ENCODE measurements at places on chromosomes 7 and 10.
A peak's percentile ranks its signal among the peaks of the same experiment; 100 is the strongest.

- DNase-seq, result no peak
- H3K4me1 ChIP-seq, result no peaks in the 10 kb centered on the region
- no peaks in the 10 kb centered on the region for H3K27me3 ChIP-seq
- H3K4me3 ChIP-seq, result no peak overlapping the region
- H3K27ac ChIP-seq, result no peak overlapping the region
- no peaks in the 10 kb centered on the region for H3K36me3 ChIP-seq
Measured at GRCh38 chr7:29557954-29558353, 5.7 kb upstream of the PRR15 start.

GRCh38 chr7:27079234-27079975 is 16.4 kb downstream of the HOXA1 start:
- H3K27me3 ChIP-seq, result no peaks in the 10 kb centered on the region
- no peak overlapping the region for H3K27ac ChIP-seq
- no peak for DNase-seq
- no peaks in the 10 kb centered on the region for H3K36me3 ChIP-seq
- no peaks in the 10 kb centered on the region for H3K4me1 ChIP-seq

GRCh38 chr7:76392531-76393115 is 16.9 kb downstream of the SSC4D start:
- no peaks in the 10 kb centered on the region for H3K36me3 ChIP-seq
- no peaks in the 10 kb centered on the region for H3K4me1 ChIP-seq
- H3K4me3 ChIP-seq, result peak overlapping the region; percentile 43
- H3K27me3 ChIP-seq, result no peaks in the 10 kb centered on the region
- no peak for DNase-seq
- H3K27ac ChIP-seq, result peak overlapping the region; percentile 87

DNA sequence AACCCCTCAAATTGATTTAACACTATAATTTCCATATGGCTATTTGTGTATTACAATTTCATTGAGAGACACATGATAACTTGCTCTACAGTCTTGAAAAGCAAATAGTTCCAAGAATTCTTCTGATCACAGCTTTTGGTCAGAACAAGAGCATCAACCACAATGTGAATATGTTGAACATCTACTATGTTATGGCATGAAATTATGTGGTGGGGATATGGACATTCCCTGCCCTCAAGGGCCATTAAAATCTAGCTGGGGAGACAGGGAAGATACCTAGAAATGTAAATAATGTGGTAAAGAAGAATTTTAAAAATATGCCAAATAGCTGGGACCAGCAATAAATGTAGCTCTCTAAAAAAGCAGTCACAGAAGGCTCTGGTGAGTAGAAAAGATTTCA is 262.2 kb downstream of the FZD1 start:
- H3K36me3 ChIP-seq, result no peaks in the 10 kb centered on the region
- no peak overlapping the region for H3K4me3 ChIP-seq
- no peaks in the 10 kb centered on the region for H3K4me1 ChIP-seq
- no peak overlapping the region for H3K27ac ChIP-seq

GRCh38 chr7:152523916-152524315 is 88.1 kb upstream of the KMT2C start:
- H3K4me1 ChIP-seq, result no peaks in the 10 kb centered on the region
- no peaks in the 10 kb centered on the region for H3K36me3 ChIP-seq
- H3K27ac ChIP-seq, result no peak overlapping the region
- no peak for DNase-seq
- H3K27me3 ChIP-seq, result no peaks in the 10 kb centered on the region

GRCh38 chr7:121330053-121330833 is 1.4 kb downstream of the WNT16 start:
- peak overlapping the region; percentile 15 for H3K4me3 ChIP-seq
- no peak overlapping the region for H3K27ac ChIP-seq
- H3K36me3 ChIP-seq, result no peaks in the 10 kb centered on the region
- DNase-seq, result no peak
